NCI-H2081 (cell line): ENCODE measurements at places on chromosomes 4 and X.

GRCh38 chr4:23680671-23681518 lies 209.0 kb downstream of the PPARGC1A start:
- DNase-seq: no peak

DNA sequence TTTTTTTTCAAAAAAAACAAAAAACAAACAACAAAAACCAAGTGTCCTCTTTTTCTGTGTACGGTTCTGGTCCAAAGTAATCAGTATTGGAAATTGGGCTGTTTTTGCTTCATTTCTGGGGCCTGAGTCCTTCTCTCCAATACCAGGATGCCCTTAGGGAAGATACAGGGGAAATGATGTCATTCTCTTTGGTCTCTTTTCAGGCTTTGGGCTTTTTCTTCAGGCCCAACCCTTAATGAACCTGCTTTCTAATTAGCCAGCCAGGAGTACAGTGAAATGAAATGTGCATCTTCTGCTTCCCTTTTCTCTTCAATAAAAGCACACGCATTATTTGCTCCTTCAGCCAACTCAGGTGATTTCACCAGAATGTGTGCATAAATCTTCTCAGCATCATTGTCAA lies 52.6 kb upstream of the RBPJ start:
- DNase-seq: no peak

DNA sequence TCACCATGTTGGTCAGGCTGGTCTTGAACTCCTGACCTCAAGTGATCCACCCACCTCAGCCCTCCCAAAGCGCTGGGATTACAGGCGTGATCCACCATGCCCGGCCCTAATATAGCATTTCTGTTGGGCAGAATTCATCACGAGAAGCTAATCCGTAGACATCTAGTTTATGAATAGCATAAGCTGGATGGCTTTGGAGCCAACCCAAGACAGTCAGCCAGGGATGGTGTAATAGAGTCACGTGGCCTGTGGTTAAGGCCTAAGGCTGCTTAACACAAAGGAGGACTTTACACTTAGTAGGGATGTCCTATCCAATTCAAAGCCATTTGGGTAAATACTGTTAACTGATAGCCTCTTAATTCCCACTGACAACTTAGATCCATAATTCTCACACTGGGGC lies 173.6 kb downstream of the RAP1GDS1 start:
- DNase-seq: no peak

GRCh38 chrX:19647731-19648588 lies 132.7 kb upstream of the MAP3K15 start:
- DNase-seq: no peak

DNA sequence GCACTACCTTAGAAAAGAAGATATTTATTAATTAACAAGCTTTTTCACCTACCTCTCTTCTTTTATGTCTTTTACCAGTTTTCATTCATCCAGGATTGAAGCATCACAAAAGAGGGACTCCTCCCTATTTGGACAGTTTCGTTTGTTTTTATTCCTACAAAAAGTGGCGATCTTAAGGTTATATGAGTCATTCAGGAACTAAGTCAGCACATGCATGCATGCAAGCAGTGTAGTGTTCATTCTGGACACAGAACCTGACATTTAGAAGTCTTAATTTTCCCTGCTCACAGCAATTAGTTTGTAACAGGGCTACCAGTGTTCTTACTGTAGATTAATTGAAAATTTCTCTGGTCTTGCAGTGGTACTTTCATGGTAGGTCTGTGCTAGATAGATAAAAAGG lies 47.9 kb upstream of the QRFPR start:
- DNase-seq: no peak

- DNase-seq: no peak
Observed at GRCh38 chrX:72576141-72576894, 3.7 kb upstream of the HDAC8 start.

- DNase-seq: peak; percentile 79
Observed at GRCh38 chr4:22356987-22357596, 158.8 kb downstream of the ADGRA3 start.

DNA sequence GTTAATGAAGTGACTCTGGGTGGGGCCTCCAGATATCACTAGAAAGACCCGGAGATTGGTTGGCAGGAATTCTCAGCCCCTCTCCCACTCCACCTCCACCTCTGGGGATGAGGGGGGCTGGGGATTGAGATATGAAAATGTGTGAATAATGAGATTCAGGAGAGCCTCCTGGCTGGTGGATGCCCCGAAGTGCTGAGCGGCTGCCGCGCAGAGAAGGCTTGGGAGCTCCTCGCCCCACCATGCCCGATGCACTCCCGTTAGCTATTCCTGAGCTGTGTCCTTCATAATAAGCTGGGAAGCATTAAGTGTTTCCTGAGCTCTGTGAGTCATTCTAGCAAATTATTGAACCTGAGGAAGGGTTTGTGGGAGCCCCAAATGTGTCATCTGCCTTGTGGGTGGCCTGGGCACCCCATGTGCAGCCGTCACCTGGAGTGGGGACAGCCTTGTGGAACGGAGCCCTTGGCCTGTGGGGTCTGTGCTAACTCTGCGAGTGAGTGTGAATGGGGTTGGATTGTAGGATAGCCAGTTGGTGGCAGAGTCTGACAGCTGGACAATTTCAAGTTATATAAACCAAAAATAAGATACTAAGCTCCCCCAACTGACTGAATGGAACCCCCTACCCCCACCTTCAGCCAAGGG lies 4.4 kb upstream of the MAEA start:
- DNase-seq: no peak

- DNase-seq: no peak
Observed at GRCh38 chrX:73401591-73402266, 45.1 kb upstream of the CDX4 start.

DNA sequence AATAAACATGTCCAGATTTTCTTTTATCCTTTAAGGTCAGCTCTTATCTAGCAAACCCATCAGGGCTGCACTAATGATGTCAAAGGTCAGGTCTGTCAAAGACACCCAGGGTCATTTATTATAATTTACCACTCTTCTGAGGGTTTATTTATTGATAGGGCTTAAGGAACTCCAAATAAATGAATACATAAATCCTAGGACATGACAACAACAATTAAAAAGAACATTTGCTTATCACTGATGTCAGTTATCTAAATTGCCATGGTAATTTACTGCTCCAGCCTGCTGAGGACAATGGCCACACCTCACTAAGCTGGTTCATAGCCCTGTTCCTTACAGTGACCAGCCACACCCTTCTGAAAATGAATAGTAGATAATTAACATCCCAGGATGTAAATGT lies 317.1 kb downstream of the UNC5C start:
- no peak for DNase-seq

- DNase-seq: peak; percentile 16
Observed at GRCh38 chr4:61741327-61742096, 541.4 kb downstream of the ADGRL3 start.

- no peak for DNase-seq
Observed at GRCh38 chr4:138243369-138243768, 1.2 kb upstream of the SLC7A11 start.

GRCh38 chr4:4477796-4478195 lies 64.1 kb downstream of the STX18 start:
- no peak for DNase-seq

- no peak for DNase-seq
Observed at GRCh38 chr4:127781300-127782024, 660 bp upstream of the HSPA4L start.

DNA sequence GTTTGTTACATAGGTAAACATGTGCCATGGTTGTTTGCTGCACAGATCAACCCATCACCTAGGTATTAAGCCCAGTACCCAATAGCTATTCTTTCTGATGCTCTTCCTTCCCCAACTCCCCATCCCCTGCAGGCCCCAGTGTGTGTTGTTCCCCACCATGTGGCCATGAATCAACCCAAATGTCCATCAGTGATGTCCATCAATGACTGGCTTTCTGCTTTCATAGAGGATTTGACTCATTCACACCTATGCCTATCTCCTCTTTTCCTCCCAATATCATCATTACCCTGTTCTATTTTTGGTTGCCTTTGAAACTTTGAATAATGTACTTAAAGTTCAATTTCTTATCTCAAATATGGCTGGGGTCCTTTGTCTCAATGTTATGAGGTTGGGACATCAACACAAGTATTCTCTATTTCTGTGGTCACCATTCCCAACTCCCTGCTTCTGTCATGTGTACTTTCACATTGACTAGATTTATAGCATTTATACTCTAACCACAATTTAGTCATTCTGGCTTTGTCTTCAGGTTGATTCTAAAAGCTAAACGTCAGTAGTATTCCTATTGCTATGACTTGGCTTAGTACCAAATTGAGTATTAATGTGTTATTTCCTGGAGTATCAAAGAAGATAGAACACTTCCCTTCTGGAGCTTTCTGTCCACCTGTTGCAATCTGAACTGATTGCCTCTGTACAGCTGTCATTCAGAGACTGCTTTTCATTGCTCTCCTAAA lies 107.2 kb downstream of the TAB3 start:
- no peak for DNase-seq

GRCh38 chr4:136863756-136864155 lies 668.5 kb downstream of the PCDH18 start:
- no peak for DNase-seq

DNA sequence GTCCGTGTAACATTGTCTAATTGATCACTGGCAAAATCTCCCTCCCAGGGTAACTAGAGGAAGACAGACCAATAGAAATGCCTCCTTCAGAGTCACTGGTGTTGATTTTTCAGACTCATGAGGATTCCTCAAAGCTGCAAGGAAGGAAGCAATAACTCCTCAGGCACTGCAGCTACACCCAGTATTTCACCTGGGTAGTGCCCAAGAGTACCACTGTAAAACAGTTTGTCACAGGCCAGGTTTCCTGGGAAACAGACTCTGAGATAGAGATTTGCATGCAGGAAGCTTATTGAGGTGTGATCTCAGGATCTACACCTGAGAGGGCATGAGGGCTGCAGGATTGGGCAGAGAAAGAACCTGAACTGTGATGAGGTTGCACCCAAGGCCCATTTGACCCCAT lies 240.7 kb upstream of the ATP6AP2 start:
- DNase-seq: no peak

GRCh38 chr4:108443585-108443984 lies 176.8 kb upstream of the RPL34 start:
- no peak for DNase-seq

DNA sequence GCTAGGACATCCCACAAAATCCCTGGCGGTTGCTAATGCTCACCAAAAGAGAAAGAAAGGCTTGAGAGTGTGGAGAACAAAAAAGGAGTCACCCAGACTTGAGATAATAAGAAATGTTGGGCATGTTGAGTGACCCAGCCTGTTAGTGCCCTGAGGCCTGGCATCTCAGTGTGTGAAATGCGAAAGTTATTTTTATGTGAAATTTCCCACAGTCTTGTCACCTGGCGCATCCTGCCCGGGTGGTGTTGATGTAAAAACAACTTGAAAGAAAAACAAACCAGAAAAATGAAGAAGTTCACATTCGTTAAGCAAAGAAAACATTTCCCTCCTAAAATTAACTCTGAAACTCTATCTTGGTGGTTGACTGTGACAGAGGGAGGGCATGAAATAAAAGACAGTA lies 495.2 kb downstream of the MID1IP1 start:
- no peak for DNase-seq

DNA sequence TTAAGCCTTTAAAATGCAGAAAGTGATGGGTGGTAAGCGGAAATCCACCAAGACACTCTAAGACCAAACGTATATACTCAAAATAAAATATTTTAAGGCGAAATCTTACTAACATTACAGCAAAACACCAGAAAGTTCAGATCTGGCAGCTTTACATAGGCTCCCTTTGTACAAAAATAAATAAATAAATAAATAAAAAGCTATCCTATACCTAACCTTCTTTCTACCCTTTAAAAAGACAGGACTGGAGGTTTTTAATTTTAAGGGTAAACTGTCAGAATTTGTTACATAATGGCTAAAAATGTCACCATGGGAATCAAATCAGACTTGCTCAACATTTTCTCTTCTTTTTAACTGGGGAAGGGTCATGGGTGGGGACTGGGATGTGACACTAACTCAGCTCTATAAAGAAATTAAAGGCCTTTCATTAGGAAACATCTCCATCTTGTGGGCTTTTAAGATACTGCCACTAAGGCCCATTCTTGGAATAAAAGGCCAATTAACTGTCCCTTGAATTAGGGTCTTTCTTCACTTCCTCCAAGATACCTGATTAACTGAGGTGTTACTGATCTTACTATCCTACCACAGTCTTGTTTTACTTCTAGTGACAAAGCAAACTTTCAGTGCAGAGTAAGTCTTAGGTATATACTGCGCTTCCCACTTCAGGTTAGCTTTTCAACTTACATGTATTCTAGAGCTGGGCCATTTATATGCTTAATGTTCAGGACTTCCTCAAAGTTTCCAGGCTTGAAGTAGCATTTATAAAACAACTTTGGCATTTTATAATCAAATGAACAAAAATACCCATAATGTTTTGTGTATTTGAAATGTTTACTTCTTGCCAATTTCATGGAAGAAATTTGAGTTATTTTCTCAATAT lies 13.3 kb downstream of the HNRNPD start:
- peak; percentile 7 for DNase-seq

DNA sequence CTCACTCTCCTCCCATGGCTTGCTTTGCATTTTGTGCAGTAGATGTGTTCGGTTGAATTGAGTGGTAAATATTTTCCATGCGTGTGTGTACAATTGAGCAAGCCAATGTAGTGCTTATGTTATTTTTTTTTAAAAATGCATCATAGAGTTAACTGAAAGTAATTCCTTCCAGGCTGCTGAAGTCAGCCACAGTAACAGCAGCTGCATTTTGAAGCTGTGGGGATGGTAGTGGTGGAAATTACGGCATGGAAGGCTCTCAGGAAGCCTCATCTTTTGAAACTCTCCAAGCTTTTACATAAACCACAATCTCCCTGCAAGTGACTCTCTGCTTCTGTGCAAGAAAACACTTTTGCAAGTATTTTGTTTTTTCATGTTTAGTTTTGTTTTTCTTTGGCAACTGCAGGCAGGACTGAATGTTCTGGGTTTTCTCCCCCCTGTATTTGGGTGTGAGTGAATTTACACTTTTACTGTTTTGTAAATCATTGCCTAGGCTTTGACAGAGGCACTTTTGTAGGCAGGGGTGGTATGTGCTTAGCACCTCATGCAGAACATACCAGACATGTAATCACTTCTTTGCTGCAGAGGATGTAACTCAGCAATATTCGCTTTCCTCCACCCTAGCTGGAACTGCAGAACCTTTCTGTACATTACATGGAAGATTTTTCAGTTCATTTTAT lies 56.2 kb downstream of the LRRC66 start:
- DNase-seq: no peak

- DNase-seq: no peak
Observed at GRCh38 chrX:44946771-44947170, 73.8 kb downstream of the KDM6A start.

DNA sequence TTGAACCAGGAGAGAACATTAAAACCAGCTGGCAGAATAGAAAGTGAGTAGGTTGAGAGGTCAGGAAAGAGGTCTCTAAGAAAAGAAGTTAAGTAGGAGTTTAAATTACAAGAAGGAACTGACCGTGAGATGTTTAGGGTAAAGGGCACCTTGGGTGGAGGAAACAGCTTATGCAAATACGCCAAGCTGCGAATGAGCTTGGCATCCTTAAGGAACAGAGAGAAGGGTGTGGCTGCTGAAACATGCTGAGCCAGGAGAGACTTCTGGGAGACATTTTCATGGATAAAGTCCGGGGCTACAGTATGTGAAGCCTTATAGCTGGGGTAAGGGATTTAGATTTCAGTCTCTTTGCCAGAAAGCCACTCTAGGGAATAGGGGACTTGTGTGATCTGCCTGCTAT lies 249.1 kb downstream of the KCNIP4 start:
- no peak for DNase-seq
